GM10248 (cell line): ENCODE measurements at places on chromosomes 7 and 10.

DNA sequence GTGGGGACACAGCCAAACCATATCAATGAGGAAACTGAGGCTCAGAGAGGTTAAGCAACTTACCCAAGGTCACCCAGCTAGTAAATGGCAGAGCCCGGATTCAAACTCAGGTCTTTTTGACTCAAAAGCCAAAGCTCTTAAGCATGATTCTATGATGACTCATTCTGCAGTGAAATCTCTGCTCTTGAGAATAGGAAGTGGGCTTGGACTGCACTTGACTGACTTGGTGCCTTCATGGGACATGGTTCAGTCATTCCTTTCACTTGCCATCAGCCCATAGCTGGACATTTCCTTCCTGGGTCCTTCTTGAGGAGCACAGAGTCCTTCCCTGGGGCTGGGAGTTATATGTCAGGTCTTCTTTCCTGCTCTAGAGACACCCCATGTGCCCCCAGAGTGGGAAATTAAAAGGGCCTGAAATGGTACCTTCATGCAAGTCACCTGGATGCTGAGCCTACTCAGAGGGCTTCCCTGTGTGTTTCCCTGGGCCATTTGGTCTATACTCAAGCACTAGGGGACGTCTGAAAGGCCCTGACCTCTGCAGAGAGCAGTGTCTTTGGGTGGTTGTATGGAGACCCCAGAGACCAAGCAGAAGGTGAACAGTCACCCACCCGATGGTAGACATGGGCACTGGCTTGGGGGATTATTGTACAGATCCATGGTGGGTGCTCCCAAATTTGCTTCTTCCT lies 62.4 kb upstream of the SDK1 start:
- no peak for DNase-seq

DNA sequence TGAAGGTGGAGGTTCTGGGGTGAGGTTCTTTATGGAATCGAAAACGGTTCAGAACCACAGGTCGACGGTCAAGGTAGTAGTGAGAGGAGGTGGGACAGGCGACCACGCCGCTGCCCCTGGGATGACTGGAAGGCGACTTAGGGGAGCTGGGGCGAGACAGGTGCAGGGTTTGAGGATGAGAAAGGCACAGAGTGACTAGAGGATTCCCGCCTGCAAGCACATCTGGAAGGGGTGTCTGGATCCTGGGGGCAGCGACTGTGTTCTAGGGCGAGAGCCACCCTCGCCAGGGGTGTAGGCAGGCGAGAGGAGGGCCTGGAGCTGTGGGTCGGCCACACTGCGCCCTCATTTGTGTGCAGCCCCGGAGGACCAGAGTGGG lies 468 bp upstream of the IRF5 start:
- DNase-seq, result no peak

GRCh38 chr10:128869101-128869749 lies 597.8 kb upstream of the MGMT start:
- no peak for DNase-seq

DNA sequence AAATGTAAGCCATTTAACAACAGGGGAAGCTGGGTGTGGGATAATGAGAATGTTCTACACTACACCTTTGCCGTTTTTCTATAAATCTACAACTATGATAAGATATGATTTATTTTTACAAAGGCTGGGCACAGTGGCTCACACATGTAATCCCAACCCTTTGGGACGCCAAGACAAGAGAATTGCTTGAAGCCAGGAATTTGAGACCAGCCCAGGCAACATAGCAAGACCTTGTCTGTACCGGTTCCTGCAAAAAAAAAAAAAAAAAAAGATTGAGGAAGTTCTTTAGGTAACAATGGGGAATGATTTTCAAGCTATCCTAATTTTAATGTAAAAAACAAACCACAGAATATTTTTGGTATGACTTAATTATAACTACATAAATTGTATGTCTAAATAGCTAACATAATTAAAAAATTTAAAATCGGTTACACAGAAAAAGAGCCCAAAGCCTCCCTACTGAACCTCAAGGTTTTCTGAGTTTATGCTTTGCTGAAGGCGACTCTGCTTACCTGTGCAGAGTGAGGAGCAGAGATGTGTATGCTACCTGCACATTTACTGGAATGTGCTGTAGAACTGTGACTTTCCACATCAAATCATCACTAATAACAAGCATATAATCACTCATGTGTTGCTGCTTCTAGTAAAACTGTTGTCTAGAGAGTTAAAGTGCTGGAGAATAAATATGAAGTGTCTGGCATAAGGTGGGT lies 163.4 kb downstream of the ATE1 start:
- no peak for DNase-seq

- DNase-seq, result peak; percentile 30
Measured at GRCh38 chr7:134071355-134072331, 55.5 kb upstream of the LRGUK start.

DNA sequence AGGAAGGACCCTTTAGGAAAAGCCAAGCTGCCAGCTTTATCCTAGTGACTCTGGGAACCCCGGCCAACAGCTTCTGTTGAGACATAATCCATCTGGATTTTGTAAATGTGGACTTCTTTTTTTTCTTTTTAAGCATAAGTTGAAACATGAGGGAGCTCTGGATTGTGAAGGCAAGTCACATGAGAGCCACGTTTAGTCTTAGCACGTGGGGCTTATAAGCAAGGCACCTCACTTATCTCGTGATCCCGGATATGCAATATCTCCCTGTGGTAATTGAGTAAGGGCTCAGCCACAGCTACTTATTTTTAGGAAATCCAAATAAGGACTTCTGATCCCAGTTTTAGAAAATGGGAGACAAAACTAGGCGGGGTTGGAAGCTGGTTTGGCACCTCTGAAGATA lies 111.2 kb upstream of the PTN start:
- no peak for DNase-seq

DNA sequence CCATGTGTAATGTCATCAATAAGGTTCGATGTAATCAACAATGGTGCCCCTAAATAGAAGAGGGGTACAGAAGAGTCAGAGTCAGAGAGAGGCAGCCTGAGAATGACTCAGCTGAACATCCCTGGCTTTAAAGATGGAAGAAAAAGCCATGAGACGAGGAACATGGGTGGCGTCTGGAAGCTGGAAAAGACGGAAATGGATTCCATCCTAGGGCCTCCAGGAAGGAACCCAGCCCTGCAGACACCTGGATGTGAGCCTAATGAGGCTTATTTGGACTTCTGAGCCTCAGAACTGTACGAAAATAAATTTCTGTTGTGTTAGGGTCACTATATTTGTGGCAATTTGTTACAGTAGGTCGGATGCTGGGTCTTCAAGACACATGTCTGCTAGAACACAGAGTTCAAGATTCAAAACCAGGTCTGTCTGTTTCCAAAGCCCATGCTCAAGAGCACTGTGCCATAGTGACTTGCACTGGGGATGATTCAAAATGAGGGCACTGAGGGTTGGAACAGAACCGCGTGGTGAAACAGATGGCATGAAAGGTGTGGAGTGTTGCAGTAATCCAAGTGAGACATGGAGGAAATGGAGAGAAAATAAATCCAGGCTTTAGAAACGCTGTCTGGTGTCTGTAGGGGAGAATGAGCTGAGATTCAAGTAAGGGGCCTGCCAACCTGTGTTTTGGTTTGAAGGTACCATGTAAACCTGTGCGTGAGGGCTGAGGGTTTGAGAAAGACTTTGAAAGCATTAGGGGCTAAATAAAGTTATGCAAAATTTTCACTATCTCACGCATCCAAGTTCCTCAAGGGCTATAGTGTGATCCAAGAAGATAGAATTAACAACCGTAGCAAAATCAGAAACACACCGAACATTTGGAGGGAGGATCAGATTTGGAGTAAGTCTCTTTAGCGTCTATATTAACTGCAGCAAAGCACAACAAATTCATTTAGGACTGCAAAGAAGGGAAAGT lies 849.1 kb upstream of the AUTS2 start:
- DNase-seq, result no peak

DNA sequence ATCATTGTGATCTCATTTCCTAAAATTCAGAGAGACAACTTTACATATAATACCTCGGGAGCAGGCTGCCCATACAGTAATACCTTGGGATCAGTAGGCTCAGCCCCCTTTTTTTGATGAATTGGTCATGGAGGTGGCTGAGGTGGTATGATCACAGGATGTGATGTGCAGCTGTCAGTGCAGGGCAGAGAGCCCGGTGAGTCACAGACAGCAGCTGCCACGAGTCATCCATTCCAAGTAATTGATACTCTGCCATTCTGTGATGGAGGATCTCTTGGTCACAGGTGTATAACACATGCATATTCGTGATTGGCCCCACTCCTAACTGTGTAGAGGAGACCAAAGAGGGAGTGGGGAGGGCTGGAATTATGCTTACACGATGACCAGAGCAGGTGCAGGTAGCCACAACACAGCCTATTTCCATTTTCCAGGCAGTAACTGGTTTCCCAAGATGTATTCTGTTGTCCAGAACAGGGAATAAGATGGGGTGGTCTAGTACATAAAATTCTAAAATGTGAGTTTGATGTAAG lies 14.1 kb downstream of the NRCAM start:
- no peak for DNase-seq

- no peak for DNase-seq
Measured at GRCh38 chr7:149750122-149750845, 23.1 kb downstream of the ZNF467 start.

GRCh38 chr10:14220026-14220425 lies 110.7 kb downstream of the FRMD4A start:
- DNase-seq, result no peak

GRCh38 chr10:80700760-80701444 lies 163.2 kb downstream of the SH2D4B start:
- DNase-seq, result no peak

DNA sequence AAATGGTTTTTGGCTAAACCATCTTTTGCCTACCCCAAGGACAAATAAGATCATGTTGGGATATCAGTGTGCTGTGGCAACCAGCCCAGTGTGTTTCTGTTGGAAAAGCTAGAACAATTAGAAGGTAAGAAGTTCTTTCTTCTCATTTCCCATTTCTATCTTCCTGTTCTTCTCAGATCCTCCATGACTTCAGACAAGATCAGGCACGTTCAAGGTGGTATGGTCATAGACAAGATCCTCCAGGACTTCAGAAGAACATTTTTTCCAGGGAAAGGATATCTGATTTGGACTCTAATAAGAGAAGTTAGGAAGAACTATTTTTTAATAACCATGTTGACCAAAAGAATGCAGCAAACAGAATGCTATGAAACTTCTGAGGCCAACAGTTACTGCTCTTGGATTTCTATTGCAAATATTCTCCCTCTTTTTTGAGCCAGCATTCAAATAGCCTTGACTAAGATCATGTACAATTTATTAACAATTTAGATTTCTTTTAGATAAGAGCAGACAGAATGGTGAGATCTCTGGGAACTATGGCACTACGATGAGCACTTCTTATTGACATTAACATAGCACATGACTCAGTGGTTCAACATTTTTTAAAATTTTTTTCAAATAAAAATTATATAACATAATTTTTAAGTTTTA lies 15.9 kb downstream of the HYCC1 start:
- DNase-seq, result no peak

- no peak for DNase-seq
Measured at GRCh38 chr10:79312601-79313187, 34.6 kb upstream of the PPIF start.

DNA sequence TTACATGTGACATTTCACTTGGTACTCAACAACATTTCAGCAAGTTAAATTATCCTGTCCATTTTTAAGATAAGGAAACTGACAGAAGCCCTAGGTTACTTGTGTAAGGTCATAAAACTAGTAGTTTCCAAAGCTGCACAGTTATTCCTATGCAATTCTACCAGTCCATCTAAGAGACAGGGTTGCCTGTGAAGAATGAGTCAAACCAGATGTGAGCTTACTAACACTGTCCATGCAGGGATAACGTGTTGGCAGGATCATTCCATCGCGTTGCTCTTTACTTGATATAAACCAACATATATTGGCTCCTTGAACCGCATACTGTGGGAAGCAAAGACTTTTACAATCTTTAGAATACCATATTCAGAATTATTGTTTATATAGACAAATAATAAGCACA lies 280.9 kb upstream of the HGF start:
- DNase-seq, result no peak

- no peak for DNase-seq
Measured at GRCh38 chr7:100679129-100679926, 5.8 kb downstream of the GNB2 start.

DNA sequence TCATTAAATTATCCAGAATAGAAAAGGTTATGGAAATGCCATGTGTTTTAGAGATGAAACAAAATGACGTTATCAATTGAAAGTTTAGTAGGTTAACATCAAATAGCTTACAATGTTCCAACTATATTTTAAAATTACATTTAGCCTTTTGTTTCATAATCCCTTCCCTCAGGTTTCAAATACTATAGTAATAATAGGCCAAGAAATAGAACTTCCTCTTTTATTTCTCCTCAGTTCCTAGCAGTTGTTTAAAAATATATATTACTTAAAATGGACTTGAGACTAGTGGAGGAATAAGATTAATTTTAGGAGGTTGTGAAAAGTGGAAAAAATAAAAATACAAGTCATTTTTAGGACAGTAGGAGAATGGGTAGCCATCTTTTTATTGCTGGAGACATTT lies 16.4 kb upstream of the PDSS1 start:
- DNase-seq, result no peak

GRCh38 chr7:115363916-115364315 lies 442.0 kb downstream of the MDFIC start:
- no peak for DNase-seq

GRCh38 chr10:78165617-78166016 lies 132.0 kb downstream of the RPS24 start:
- DNase-seq, result no peak

DNA sequence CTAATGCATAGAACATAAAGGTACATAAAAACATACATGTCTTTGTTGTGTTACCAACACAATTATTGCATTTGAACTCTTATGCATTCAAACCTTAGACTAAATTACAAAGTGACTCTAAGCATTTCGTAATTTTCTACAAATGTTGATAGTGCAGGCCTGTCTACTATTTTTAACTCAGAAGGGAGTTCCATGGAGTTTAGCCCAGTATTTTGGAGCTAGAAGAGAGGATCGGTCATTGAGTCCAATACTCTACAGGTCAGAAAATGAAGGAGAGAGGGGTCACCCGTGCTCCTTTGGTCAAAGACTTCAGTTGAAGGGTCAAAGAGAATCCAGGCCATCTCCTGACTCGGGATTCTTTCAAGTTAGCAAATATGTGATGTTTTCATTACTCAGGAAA lies 55.3 kb upstream of the SRRM3 start:
- DNase-seq, result no peak

DNA sequence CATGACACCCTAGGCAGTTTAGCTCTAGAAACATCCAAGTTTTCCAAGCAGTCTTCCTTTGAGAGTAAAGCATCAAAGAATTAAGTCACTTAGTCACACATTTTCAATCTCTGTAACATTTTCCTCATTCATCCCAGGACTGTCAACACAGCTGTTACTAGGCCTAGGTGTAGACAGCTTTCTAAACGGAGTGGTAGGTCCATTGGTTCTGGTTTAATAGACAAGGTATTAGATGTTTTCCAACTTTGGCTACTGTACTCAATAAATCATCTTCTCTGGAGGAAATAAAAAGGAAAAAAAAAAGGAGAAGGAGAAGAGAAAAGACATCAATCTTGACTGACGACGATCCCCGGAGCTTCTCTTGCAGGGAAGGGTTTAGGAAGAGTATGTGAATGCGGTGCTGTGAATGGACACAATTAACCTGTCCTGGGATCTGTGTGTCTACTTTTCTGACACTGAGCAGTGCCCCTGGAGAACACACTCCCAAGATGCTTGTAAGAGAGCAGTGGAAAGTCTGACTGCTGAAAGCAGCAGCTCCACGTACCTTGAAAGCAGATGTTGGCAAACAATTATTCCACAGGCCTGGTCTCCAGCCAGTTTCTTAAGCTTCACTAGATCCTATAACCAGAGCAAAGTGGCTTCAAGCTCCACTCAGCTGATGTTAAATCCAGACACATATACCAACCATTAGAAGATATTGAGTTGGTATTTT lies 59.1 kb downstream of the CXCL12 start:
- no peak for DNase-seq
